Right atrium auricular region (tissue), 2 donors: ENCODE measurements at places on chromosomes 11 and 22. TPM values are rescaled to one million over a fixed set of nuclear protein-coding genes. Genes with fewer than 3 reads are reported as not detected.
A peak's percentile ranks its signal among the peaks of the same experiment; 100 is the strongest.

The C11orf91 gene
- total RNA-seq = not detected

DNA sequence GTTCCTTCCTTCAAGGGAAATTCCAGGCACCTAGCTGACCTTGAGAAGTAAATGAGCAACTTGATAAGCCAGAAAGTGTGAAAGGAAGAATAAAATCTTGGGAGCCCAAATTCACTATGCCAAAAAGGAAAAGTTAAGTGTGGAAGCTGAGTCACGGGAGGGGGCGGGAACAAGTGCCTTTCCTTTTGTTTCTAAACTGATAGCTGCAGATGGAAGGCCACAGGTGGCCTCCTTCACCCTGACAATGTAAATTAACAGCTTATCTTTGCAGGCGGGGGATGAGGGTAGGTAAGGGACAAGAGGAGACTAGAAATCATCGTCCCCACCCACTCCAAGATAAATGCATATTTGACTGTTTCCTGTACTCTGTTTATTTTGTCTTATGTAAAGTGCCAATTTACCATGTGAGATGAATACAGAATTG is 36.4 kb upstream of the TREH start:
- DNase-seq = no peak

DNA sequence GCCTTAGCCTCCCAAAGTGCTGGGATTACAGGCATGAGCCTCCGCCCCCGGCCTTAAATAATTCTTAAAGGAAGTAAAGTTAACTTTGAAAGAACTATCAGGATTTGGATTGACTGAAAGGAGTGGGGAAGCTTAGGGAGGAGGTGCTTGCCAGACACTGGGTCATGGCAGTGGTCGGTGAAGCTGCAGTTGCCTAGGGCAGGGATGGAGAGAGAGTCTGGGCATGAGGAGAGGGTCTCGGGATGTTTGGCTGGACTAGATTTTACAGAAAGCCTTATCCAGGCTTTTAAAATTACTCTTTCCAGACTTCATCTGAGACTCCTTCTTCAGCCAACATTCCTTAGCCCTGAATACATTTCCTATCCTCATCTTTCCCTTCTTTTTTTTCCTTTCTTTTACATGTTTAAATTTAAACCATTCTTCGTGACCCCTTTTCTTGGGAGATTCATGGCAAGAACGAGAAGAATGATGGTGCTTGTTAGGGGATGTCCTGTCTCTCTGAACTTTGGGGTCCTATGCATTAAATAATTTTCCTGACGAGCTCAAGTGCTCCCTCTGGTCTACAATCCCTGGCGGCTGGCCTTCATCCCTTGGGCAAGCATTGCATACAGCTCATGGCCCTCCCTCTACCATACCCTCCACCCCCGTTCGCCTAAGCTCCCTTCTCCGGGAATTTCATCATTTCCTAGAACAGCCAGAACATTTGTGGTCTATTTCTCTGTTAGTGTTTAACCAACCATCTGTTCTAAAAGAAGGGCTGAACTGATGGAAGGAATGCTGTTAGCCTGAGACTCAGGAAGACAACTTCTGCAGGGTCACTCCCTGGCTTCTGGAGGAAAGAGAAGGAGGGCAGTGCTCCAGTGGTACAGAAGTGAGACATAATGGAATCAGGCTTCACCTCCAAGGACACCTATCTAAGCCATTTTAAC is at the start of gene NNMT:
Gene NNMT (plus strand): TSS at position 724 of the 929 bp plus-strand sequence. CDS start 158 bp downstream, at position 882.
- DNase-seq = peak; percentile 82

GRCh38 chr11:124640666-124641065 is 18.0 kb downstream of the TBRG1 start:
- no peak for DNase-seq
